ENCODE measurements at places on chromosomes 5 and 9. TPM values are rescaled to one million over a fixed set of nuclear protein-coding genes. Genes with fewer than 3 reads are reported as not detected.

DNA sequence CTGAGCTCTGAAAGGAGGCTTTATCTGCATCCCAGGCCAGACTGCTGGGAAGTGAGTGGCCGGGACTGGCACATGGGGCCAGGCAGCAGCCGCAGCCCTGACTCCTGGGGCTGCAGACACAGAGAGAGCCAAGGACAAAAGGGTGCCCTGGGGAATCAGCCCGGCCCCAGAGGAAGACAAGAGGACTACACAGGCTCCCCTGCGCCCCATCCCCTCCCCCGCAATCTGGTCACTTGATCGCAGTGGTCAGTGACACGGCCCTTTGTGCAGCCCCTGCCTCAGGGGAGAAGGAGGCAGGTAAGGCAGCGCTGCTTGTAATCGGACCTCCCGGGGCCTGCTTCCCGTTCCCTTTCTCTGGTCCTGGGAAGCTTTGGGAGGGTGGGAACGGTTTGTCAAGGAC lies 55.5 kb upstream of the FUBP3 start:
- H3K4me3 ChIP-seq, result no peak overlapping the region
- DNase-seq, result no peak
- H3K27me3 ChIP-seq, result peaks cover 13% of the 10 kb centered on the region
- no peaks in the 10 kb centered on the region for H3K36me3 ChIP-seq
- H3K27ac ChIP-seq, result no peak overlapping the region
- H3K4me1 ChIP-seq, result no peaks in the 10 kb centered on the region

DNA sequence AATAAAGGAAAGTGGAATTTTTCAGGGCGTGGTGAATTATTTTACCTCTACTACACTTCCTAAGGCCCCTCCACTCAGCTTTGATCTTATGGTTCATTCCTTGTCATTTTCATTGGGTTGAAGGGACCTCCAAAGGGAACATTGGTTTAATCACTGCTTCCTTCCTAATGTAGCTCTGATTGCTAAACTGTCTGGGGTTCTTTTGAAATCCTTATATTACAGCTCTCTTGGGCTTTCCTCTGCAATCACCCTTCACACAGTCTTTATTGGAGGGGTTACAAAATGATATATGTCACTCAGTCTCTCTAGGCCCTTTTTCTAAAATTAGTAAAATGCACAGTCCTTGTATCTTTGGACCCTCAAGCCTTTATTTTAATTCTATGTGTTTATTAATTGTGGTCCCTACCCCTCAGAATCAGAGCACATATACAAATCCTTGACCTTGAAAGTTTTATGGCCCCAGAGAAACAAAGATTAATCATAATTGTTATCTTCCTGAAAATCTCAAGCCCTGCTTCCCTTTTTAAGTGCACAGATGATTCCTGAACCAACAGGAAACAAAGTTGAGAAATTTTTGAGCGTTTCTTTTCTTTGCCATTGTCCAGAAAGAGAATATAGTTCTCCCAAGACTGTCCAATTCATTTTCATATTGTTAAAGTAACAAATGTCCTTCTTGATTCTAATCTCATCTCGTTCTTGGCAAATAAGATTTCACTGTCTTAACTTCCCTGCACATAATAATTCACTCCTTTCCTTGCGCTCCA lies 330.0 kb downstream of the ARRDC3 start:
- H3K4me3 ChIP-seq, result no peak overlapping the region
- no peaks in the 10 kb centered on the region for H3K36me3 ChIP-seq
- DNase-seq, result no peak
- no peak overlapping the region for H3K27ac ChIP-seq
- no peaks in the 10 kb centered on the region for H3K4me1 ChIP-seq

- no peak overlapping the region for H3K27ac ChIP-seq
- H3K4me1 ChIP-seq, result no peaks in the 10 kb centered on the region
- no peak for DNase-seq
- H3K36me3 ChIP-seq, result no peaks in the 10 kb centered on the region
- no peak overlapping the region for H3K4me3 ChIP-seq
Measured at GRCh38 chr5:109230369-109230768, 179.4 kb downstream of the PJA2 start.

- H3K36me3 ChIP-seq, result no peaks in the 10 kb centered on the region
- peak; percentile 21 for DNase-seq
- no peaks in the 10 kb centered on the region for H3K27me3 ChIP-seq
- no peaks in the 10 kb centered on the region for H3K4me1 ChIP-seq
Measured at GRCh38 chr9:81754245-81754644, 64.9 kb upstream of the TLE1 start.

- H3K36me3 ChIP-seq, result no peaks in the 10 kb centered on the region
- no peak overlapping the region for H3K27ac ChIP-seq
- H3K4me3 ChIP-seq, result no peak overlapping the region
- H3K4me1 ChIP-seq, result no peaks in the 10 kb centered on the region
- no peak for DNase-seq
Measured at GRCh38 chr5:108232805-108233204, 149.1 kb downstream of the FBXL17 start.

- H3K4me3 ChIP-seq, result no peak overlapping the region
- DNase-seq, result no peak
- no peaks in the 10 kb centered on the region for H3K36me3 ChIP-seq
- H3K4me1 ChIP-seq, result no peaks in the 10 kb centered on the region
- no peak overlapping the region for H3K27ac ChIP-seq
- H3K27me3 ChIP-seq, result no peaks in the 10 kb centered on the region
Measured at GRCh38 chr5:164132358-164132757, 626.9 kb downstream of the MAT2B start.

GRCh38 chr5:163563112-163563511 lies 57.7 kb downstream of the MAT2B start:
- peaks cover 11% of the 10 kb centered on the region for H3K4me1 ChIP-seq
- no peak overlapping the region for H3K4me3 ChIP-seq
- no peaks in the 10 kb centered on the region for H3K36me3 ChIP-seq
- peaks cover 6% of the 10 kb centered on the region for H3K27me3 ChIP-seq
- no peak for DNase-seq

PLAC8L1 gene
- 2.7 TPM for total RNA-seq

TNFAIP8 gene
- 25.9 TPM for total RNA-seq

CD274 gene
- 21.4 TPM for total RNA-seq

OR1J2 gene
- total RNA-seq, result not detected
